ENCODE measurements at places on chromosomes 2 and 18.
A peak's percentile ranks its signal among the peaks of the same experiment; 100 is the strongest.

GRCh38 chr2:69768235-69768634 is 26.3 kb downstream of the ANXA4 start:
- no peak for DNase-seq

GRCh38 chr2:186526281-186526680 is 40.2 kb downstream of the ZC3H15 start:
- no peak for DNase-seq

- peak; percentile 61 for DNase-seq
Observed at GRCh38 chr2:241859436-241860183, 916 bp upstream of the PDCD1 start.

- no peak for DNase-seq
Observed at GRCh38 chr2:138486363-138487198, 15.0 kb upstream of the SPOPL start.

DNA sequence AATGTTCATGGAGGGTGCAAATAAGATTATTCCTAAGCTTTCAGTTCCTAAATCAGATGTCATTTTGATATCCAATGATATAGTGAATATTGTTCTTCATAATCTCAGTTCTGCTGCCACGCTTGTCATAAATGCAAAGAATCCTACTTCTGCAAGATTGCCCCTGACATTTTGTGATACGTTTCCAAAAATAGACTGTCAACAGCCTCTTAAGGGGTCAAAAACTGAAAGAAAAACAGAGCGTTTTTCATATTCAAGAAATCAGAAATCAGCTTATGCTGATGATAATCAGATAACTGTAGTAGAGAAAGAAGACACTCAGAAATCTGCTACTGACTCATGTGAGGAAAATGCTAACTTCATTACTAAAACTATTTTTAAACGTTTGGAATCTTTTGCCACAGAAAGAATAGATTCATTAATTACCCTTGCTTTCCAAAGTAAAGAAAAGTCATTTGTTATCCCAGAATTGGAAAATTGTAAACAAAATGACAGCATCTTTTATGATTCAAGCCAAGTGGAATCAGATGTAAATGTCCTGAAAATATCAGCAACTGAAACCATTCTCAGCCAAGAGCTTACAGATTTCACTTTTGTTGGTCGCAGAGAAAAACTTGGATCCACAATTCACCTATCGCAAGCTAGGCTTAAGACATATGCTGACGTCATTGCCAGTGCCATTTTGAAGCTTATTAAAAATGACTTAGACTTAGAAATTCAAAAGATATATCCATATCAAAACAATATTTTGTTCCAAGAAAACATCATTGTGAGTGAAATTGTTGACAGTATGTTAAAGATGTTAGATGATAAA is 55.1 kb downstream of the FSIP2 start:
- DNase-seq = no peak

DNA sequence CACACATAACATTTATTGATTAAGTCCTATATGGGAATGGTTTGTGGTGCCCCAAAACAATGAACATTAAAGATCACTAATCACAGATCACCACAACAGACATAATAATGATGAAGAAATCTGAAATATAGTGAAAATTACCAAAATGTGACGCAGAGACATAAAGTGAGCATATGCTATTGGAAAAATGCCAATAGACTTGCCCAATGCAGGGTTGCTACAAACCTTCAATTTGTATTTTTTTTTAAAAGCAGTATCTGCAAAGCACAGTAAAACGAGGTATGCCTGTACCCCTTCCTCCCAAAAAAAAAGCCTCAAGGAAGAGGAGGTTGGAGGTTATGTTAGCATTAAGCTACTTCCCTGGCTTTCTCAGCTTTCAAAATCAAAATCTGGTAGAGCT is 131.1 kb downstream of the RBMS1 start:
- DNase-seq = no peak

GRCh38 chr18:62118328-62118727 is 68.5 kb downstream of the PIGN start:
- no peak for DNase-seq

DNA sequence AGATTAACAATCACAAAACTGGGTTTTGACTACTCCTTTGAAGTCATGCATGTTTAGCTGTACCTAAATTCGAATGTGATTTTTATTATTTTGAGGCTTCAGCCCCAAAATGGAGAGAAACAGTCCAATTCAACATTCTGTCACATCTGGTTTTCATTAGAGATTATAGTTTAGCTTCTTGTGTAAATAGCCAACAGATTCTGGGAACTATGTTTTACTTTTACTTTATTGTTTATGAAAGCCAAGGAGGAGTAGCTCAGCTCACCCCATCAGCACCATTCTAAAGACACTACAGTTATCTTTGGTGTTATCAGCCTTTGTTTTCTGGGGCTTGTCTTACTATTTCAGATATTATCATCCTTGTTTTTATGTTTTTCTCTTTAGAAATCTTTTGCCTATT is 465.0 kb upstream of the CWC22 start:
- no peak for DNase-seq

DNA sequence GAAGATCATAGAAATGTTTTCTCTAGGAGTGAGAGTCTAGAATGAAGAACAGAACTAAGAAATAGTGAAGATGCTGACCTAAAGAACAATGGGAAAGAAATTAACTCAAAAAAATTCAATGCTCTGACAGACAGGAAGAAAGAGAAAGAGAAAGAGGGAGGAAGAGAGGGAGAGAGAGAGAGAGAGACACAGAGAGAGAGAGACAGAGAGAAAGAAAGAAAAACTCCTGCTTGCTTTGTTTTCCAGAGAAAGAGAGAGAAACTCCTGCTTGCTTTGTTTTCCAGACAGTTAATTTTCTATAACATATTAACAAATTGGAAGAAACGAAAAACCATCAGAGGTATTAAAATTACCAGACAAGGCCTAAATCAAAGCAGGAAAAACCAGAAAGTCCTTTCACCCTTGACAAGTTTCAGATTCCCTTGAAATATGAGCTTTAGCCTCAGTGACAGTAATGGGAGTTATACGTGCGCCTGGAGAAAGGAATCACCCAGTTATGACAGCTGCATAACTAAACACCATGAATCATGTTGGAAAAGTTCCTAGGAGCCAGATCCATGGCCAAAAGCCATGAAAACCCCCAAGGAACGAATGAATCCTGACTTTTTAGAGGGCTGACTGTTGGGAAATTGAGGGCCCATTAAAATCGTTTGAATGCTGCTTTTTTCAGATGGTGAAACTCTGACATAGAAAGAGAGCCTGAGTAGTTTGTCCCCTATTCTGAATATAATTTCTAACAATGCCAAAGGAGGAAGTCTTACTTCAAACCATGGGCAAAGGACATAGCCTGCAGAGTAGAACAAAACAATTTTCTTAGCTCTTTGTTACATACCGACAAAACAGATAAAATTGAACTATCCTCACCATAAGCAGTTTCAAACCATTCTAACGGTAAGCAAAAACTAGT is 228.6 kb upstream of the CHST9 start:
- no peak for DNase-seq

- peak; percentile 4 for DNase-seq
Observed at GRCh38 chr2:206274434-206275311, at the start of gene ZDBF2. TSS of gene ZDBF2 (plus strand) at chr2:206274663. CDS start at chr2:206281850, 7,187 bp downstream.

- DNase-seq = no peak
Observed at GRCh38 chr2:25481381-25482300, 139.9 kb upstream of the DNMT3A start.

DNA sequence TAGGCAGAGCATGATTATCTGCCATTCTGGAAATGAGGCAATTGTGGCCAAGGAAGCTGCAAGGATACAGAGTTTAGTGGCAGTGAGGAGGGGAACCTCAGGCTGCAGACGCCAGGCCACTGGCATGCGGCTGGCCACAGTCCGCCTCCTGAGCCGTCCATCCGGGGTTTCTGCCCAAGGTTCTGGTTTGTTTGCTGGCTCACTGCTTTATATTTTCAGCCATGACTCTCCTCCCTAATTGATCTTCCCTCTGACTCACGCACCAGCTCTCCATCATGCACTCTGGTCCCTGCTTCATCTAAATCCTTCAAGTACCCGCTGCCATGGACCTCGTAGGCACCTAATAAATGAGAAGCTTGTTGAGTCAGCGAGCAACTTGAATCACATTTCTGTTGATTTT is 107.8 kb upstream of the REV1 start:
- DNase-seq = no peak

GRCh38 chr2:25674077-25674362 is 643 bp upstream of the DTNB start:
- no peak for DNase-seq

DNA sequence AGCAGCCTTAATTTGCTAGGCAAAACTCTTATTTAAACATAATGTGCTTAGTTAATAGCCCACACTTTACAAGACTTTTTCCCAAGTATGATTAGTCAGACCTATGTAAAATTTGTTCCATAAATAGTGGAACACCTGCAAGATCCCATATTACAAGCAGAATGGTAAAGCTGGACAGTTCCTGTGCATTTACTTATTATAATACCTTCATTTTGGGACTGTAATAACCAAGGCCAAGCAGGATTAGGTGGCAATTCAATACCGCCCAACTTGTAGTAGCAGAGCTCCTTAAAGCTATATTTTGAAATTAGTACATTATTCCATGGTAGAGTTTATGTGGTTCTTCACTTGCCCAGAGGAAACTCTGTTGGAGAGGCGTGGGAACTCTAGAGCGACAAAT is 431.5 kb upstream of the MMADHC start:
- no peak for DNase-seq

GRCh38 chr2:36374585-36374984 is 19.0 kb downstream of the CRIM1 start:
- DNase-seq = no peak

GRCh38 chr2:86661333-86661732 is 37.7 kb upstream of the RNF103 start:
- no peak for DNase-seq

DNA sequence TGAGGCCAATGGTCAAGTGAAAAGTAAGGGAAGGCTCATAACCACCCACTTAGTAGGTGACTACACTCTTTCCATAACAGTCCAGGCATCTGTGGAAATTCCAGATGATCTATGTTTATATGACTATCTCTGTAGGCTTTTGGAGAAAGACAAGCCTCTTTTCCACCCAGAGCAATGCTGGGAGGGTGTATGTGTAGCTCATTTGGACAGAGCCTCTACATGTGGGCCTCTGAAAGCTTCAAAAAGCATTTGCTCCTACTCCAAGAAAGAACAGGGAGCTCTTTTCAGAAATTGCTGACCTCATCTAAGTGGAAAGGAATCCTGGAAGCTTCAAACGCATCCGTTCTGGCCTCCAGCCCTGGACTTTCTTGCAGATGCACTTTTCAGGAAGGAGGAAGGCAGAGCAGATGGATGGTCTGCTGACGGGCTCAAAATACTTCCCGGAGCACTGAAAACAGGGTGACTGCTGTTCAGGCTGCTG is 308.7 kb downstream of the LRATD1 start:
- DNase-seq = no peak

DNA sequence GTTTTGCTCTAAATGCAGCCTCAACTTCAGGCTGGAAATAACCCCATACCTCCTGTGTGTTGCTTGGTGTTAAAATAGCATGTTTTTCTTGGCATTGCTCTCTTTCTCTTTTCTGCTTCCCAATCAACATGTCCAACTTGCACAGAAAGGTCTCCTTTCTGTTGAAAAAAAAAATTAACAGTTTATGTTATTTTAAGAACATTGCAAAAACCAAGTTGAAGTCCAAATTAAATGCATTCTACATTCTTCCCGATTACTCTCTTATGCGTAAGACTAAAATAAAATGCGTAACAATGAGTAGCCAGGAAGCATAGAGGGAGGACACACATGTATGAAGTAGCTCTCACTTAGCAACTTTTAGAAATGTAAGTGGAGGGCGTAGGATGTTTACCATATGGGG is 1406.1 kb upstream of the NXPH2 start:
- no peak for DNase-seq

DNA sequence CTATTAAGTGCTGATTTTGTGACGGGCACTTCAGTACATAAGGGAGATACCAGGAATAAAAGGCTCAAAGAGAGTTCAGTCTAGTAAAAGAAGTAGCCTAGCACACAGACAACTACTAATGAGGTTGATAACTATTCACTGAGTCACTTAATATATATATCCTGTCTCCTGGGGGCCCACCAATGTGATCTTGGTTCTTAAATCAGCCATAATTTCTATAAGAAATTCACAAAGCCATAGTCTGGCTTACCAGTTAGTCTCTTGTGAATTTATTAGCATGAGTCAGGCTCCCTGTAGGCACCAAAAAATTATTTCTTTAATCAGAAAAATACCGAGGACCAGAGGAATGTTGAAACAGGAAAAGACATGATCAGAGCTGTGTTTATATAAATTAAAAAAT is 10.4 kb downstream of the KCNE4 start:
- no peak for DNase-seq

GRCh38 chr2:189305291-189305943 is 125.9 kb upstream of the COL5A2 start:
- no peak for DNase-seq

GRCh38 chr2:48982887-48983435 is 171.4 kb downstream of the FSHR start:
- no peak for DNase-seq

DNA sequence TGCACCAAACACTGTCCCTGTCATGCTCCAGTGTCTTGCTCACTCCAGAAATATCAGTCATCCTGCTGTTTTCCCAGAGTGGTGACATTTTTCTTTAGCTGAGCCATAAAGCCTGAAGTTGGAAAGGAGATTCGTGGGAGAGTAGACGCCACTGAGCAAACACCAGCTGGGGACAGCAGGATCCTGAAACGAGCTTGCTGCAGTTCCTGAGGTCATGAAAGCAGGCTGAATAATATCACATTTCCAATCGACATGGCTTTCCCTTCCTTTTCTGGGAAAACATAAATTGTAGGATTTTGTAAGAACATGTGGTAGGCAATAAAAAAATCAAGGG is 276.4 kb downstream of the CDCA7 start:
- DNase-seq = no peak

- no peak for DNase-seq
Observed at GRCh38 chr2:42622943-42623676, 54.7 kb downstream of the MTA3 start.

DNA sequence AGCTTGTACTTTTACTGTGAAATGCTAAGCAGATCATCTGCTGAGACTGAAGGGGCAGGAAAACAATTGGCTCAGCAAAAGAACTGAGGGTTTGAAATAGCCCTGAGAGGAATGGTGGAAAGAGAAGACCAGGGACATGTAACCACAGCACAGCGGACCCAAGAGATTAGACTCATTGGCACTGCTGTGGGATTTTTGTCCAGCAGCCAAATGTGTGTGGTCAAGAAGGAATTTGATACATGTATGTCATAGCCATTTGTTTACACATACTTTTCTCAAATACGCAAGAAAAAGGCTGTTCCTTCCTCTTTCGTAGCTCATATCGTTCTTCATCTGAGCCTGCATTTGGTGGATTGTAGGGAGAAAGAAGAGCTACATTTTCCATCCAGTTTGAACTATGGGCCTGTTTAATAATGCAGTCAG is 73.8 kb downstream of the TRABD2A start:
- DNase-seq = no peak

GRCh38 chr2:200266406-200266805 is 40.1 kb upstream of the SPATS2L start:
- DNase-seq = no peak

- DNase-seq = no peak
Observed at GRCh38 chr2:109195193-109196045, 66.4 kb downstream of the SH3RF3 start.

DNA sequence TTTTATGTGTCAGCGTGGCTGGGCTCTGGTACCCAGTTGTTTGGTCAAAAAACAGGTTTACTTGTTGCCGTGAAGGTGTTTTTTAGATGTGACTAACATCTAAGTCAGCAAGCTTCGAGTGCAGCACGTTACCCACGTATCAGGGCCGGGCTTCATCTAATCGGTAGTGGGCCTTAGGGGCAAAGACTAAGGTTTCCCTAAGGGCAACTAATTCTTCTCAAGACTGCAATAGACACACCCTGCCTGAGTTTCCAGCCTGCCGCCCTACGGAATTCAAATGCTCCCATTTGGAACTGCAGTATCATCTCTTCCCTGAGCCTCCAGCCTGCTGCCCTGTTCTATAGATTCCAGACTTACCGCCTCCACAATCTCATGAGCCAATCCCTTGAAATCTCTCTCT is 27.7 kb downstream of the FHL2 start:
- no peak for DNase-seq
